Femur (tissue), 1 donor: ENCODE measurements at places on chromosomes 12 and 14.
A peak's percentile ranks its signal among the peaks of the same experiment; 100 is the strongest.

- DNase-seq: no peak
Measured at GRCh38 chr12:22180705-22181104, 134.7 kb downstream of the CMAS start.

DNA sequence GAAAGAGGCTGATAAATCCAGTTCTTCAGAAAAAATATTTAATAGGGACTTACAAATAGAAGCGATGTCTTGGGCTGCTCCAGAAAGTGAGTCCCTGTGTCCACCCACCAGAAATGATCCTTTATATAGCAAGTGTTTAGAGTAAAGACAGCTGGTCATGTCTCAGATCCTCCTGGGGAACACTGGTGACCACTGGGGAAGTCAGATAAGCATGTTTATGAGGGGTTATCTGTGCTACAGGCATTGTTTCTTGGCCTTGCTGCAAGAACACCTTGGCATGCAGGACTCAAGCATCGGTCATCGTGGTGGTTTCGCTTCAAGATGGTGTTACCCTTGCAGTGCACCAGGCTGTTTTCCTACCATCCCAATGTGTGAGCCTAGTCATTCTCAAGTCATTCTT lies 27.2 kb downstream of the CPM start:
- no peak for DNase-seq

DNA sequence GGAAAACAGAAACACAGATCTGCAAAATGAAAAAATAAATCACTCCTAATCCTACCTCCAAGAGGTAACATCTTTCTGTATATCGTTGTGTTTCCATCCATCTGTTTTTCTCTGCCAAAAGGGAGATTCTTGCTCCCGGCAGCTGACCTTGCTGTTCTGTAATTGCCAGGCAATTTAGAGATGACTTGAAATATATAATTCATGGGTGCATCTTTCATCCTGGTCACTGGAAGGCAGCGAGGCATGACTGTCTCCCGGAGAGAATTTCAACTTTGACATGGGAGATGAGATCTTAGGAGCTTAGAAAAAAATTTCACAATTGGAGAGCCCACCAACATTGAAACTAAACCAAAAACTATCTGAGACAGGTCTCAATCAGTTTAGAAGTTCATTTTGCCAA lies 53.0 kb downstream of the WSCD2 start:
- DNase-seq: no peak

- DNase-seq: no peak
Measured at GRCh38 chr12:131784909-131785762, 43.1 kb upstream of the MMP17 start.

- DNase-seq: no peak
Measured at GRCh38 chr12:127310548-127310947, 956.4 kb upstream of the TMEM132C start.

DNA sequence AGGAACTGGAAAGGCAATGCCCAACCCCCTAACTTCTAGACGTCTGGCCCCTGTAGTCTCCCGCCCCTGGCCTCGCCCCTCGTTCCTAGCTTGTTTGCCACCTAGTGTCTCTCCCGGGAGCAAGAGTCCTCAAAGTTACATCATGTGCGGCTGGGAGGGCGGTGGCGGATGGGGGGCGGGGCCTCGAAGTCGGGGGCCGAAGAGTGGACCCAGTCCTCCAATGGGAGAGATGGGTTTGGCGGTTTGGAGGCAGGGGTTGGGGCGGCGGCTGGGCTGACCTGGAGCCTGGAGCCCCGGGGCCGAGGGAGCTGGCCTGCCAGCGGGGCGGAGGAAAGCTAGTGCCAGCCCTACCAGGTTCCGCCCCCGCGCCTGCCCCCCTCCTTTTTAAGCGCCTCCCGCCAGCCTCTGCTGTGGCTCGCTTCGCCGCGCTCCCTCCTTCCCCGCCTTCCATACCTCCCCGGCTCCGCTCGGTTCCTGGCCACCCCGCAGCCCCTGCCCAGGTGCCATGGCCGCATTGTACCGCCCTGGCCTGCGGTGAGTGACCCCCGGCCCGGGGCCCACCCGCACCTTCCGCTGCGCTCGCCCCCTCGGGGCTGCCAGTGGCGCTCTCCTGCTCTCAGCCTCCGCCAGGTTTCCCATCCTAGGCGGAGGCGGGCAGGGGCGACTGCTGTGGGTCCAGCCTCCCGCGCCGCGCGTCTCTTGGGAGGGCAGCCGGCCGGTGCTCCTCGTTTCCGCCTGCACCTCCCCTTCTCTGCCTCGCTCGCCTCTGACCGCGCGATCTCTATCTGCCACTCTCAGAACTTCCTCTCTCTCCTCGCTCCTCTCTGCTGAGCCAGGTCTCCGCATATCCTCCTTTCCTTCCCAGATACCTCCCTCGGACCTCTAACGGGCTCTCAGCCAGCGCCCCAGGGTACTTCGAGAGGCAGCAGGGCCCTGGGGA lies at the start of gene PCK2:
Gene PCK2 (plus strand): TSS at position 411 of the 940 bp plus-strand sequence. CDS start 95 bp downstream, at position 506.
- DNase-seq: peak; percentile 90

GRCh38 chr12:2982361-2982760 lies 23.2 kb downstream of the TEAD4 start:
- no peak for DNase-seq

GRCh38 chr12:79227091-79227490 lies 362.5 kb downstream of the SYT1 start:
- no peak for DNase-seq

GRCh38 chr12:76627346-76628135 lies 68.0 kb upstream of the OSBPL8 start:
- no peak for DNase-seq

- no peak for DNase-seq
Measured at GRCh38 chr14:64114166-64114565, 180.0 kb downstream of the ESR2 start.

GRCh38 chr12:52903855-52904508 lies 894 bp downstream of the KRT8 start:
- peak; percentile 46 for DNase-seq

- no peak for DNase-seq
Measured at GRCh38 chr12:58564721-58565120, 355.6 kb downstream of the LRIG3 start.

GRCh38 chr14:103739793-103740501 lies 24.3 kb downstream of the ZFYVE21 start:
- DNase-seq: peak; percentile 15

GRCh38 chr14:33634631-33635030 lies 316.2 kb downstream of the EGLN3 start:
- no peak for DNase-seq

- DNase-seq: no peak
Measured at GRCh38 chr12:4036671-4037271, 163.6 kb upstream of the PARP11 start.

- no peak for DNase-seq
Measured at GRCh38 chr12:7608184-7608911, 57.4 kb downstream of the APOBEC1 start.

GRCh38 chr12:54139019-54139418 lies 49.8 kb downstream of the SMUG1 start:
- no peak for DNase-seq

GRCh38 chr12:29991924-29992323 lies 208.2 kb upstream of the TMTC1 start:
- no peak for DNase-seq

DNA sequence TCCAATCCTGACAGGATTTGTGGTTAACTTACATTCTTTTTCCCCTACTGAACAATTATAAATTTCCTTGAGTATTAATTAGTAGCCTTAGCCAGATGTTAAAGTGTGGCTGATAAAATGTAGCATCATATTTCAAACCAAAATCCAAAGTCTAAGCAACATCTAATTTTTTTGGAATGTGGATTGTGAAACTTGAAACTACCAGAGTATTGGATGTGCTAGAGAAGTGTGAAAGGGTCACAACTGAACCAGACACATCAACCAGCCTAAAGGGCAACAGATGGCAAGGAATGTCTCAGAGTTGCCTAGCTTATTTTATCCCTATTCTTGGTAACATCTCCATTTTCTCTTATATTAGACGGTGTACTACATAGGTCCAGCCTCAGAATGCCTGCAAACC lies 153.1 kb upstream of the DCN start:
- no peak for DNase-seq

DNA sequence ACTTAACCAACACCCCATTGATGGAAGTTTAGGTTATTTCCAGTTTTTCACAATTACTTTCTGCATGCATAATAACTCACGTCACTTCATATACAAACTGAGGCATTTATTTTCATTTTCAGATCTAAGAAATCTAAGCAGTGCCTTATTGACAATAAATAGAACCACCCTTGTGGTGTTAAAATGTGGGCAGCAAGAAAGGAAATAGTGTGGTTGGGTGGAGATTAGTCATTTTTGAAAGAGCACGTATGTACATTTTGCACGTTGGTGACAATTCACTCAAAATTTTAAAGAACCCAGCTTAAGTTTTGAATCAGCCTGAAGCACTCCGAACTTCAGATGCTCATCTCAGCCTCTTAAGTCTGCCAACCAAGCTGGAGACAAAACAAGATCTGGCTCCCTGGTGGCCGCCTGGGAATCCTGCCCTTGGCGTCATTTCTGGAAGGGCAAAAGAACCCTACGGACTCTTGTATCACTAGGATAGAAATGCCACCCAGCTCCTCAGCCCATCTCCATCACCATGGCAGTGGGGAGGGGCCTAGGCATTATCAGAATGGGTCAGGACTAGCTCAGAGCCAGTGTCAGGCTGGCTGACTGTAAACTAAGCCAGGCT lies 89.5 kb upstream of the BCL2L14 start:
- no peak for DNase-seq

- DNase-seq: no peak
Measured at GRCh38 chr14:45526715-45527549, 273.9 kb upstream of the MIS18BP1 start.

GRCh38 chr12:116094475-116094874 lies 183.0 kb downstream of the MED13L start:
- DNase-seq: no peak

- no peak for DNase-seq
Measured at GRCh38 chr14:96195441-96196081, 9.1 kb upstream of the BDKRB2 start.

- DNase-seq: no peak
Measured at GRCh38 chr14:61116369-61116768, 135.3 kb downstream of the SLC38A6 start.
